ENCODE measurements at places on chromosomes 6 and 20. TPM values are rescaled to one million over a fixed set of nuclear protein-coding genes. Genes with fewer than 3 reads are reported as not detected.

Gene GPX5
- not detected for total RNA-seq

Gene FBXO30
- 92.9 TPM for total RNA-seq

Gene NOTCH4
- total RNA-seq = 5.3 TPM

Gene SMLR1
- not detected for total RNA-seq

Gene HUS1B
- total RNA-seq = 0.82 TPM

Gene BMP6
- 4.9 TPM for total RNA-seq

Gene NRSN1
- total RNA-seq = 22.0 TPM

Gene GTSF1L
- not detected for total RNA-seq

Gene HLA-DRA
- 2.0 TPM for total RNA-seq

Gene SLC2A10
- total RNA-seq = 3.7 TPM

Gene SCUBE3
- total RNA-seq = 1.6 TPM

Gene RSPH4A
- 1.6 TPM for total RNA-seq

Gene LAMA4
- 24.1 TPM for total RNA-seq

Gene ZC3H12D
- total RNA-seq = 0.41 TPM

Gene HDGFL1
- total RNA-seq = under 0.01 TPM

Gene BCAS4
- 11.4 TPM for total RNA-seq

Gene CDH4
- total RNA-seq = 22.8 TPM

Gene GJE1
- not detected for total RNA-seq

Gene AGER
- 0.82 TPM for total RNA-seq

Gene TRAPPC3L
- total RNA-seq = under 0.01 TPM

Gene SPATS1
- total RNA-seq = 0.41 TPM

Gene GJA10
- not detected for total RNA-seq

Gene VGLL2
- not detected for total RNA-seq

Gene TGM6
- not detected for total RNA-seq

Gene FAM83C
- total RNA-seq = not detected

Gene MOG
- total RNA-seq = under 0.01 TPM

Gene PHACTR1
- total RNA-seq = 28.1 TPM

Gene MDFI
- total RNA-seq = 11.4 TPM

Gene JAG1
- 20.0 TPM for total RNA-seq

Gene HLA-DMB
- 0.82 TPM for total RNA-seq

Gene REM1
- total RNA-seq = not detected

Gene DLK2
- total RNA-seq = 8.6 TPM

Gene SNX5
- total RNA-seq = 50.5 TPM

Data from frontal cortex (tissue), 4 donors.